ENCODE measurements at places on chromosomes 3 and 15.

GRCh38 chr3:196694941-196695848 lies 16.9 kb downstream of the CEP19 start:
- no peak for DNase-seq

DNA sequence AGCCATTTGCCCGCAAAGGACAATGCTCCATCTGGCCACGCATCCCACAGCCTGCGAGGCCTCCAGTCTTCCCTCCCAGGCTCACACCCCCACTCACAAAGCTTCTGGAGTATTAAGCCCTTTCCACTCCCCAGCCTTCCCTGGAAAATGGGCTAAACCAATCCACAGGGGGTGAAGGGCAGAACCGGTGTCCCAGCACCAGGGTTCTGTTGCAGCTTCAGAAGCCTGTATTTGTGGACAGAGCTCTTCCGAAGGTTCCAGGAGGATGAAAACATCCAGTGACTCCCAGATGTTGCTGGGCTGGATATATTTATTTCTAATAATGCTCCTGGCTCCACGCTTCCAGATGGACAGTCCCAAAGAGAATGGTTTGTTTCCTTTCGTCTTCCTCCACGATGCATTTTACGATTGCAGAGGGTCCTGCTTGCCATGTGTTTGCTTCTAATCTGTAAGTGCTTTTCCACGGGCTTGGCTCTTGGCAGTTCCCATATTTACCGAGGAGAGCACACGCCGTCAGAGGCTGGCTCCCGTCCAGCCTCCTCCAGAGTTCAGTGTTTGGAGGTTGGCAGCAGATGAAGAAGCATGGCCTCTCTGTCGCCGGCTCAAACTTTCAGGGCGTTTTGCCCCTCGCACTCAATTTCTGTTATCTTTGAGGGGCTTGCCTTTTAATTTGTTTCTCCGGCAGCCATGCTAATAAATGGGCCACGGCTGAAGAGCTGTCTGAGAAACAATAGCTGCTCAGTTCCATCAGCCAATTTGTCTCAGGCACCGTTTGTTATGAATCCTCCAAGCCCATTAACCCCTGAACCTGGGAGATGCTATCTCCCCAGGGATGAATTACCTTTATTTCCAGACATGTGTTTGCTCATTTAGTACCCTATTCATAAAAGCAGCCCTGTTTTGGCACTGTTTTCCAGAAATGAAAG lies 367.9 kb upstream of the PROK2 start:
- peak; percentile 75 for DNase-seq

GRCh38 chr15:59160880-59161593 lies 45.6 kb upstream of the LDHAL6B start:
- no peak for DNase-seq

- no peak for DNase-seq
Measured at GRCh38 chr15:29854413-29854812, 32.1 kb upstream of the TJP1 start.

DNA sequence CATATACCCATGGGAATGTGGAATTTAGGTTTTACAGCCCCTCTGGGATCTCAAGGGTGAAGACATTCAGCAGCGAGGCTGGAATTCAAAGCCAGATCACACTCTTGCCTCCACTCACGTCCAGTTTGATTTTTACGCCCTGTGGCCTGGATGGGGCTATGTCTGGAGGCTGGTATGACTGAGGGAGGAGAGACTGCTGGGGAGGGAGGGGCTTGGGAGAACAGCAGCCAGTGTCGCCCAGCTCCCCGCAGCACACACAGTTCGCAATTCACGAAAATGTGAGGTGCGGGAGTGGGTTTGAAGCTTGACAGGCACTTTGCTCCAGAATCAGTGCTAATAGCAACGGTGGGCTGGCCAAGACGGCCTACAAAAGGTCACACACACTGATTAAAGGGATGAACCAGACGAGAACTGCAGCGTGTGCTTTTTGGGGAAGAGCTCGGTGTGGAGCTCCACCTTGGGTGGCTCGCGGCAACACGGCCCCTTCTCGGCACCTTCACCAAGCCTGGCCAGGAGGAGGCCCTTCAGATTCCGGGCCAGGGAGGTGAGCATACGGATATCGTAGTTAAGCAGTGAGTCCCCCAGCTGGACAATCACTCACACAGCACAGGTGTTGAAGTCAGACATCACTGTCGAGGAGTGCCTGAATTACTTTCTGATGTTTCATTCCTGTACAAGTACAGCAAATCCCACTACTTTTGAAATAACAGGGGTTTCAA lies 16.4 kb downstream of the EHD4 start:
- no peak for DNase-seq

- peak; percentile 75 for DNase-seq
Measured at GRCh38 chr3:168620854-168621253, 525.1 kb upstream of the GOLIM4 start.
